Activated CD4-positive, CD25-positive, alpha-beta regulatory T cell treated with anti-CD3 and anti-CD28 coated beads, Interleukin-2, amount 50 U/mL, for 24 hours (primary cell): ENCODE measurements at places on chromosomes 11 and 22.

DNA sequence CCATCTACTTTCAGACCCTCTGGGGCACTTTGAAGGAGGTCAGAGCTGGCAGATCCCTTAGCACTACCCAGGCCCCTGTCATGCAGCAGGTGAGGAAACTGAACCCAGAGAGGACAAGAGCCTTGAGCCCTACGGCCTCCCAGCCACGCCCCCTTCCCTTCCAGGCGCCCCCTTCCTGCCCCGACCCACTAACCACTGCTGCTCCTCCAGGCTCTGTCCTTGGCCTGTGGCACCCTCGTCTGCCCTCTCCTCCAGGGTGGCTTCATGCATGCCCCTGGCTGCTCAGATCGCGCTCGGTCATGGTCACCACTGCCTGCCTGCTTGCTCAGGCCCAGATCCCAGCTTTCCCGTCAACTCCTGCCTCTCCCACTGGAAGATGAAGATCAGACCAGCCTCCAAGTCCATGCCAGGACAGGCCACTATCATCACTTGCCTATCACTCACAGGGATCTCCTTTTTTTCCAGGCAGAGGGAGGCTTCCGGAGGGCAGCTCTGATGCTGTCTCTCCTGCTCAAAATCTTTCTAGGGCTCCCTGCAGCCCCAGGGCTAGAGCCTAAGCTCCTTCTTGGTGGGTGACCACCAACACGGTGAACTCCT is 30.7 kb downstream of the ELFN2 start:
- no peak for ATAC-seq

DNA sequence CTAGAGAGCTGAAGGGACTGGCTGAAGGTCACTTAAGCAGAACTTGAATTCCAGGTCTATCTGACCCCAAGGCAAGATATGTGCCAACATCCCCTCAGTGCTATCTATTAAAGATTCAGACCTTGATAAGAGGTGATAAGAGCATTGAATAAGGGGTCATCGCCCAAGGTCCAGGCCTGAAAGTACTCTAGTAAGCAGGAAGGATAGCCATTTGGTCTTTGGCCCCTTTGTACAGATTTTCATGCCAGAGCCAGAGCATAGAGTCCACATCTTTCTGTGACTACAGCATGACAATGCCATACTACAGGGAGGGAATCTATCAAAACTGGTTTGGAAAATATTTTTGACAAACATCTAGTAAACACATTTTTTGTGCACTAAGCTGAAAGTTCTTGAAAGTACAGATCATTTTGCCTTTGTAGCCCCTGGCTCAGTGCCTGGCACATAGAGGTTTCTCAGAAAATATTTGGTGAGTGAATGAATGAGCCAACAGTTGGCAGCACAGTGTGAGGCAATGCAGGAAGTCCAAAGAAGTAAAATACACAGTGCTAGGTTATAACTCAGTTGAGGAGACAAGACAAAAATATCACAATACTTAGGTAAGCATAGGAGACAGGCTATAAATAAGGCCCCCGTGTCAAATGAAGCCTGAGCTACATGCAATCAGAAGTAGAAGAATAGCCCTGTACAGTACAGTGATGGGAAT is 15.1 kb upstream of the RRAS2 start:
- ATAC-seq = no peak

GRCh38 chr11:35157814-35158700 is 19.1 kb downstream of the CD44 start:
- no peak for ATAC-seq

DNA sequence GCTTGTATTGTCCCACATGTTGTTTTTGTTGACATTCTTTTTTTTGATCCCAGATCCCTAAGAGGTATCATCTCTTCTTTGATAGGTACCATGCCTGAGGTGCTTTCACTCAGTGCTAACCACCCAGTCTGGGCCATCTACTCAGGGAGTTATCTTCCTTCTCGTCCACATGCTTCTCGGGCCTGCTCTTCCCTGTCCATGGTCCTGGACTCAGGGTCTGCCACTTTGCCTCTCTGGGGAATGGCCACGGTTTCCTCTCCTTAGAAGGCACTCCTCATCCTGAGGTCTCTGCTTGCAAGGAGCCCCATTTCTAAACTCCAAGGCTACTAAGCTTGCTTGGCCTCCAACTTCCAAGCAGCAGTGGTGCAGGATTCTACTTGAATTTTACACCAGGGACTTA is 227.0 kb upstream of the NCAM1 start:
- no peak for ATAC-seq

DNA sequence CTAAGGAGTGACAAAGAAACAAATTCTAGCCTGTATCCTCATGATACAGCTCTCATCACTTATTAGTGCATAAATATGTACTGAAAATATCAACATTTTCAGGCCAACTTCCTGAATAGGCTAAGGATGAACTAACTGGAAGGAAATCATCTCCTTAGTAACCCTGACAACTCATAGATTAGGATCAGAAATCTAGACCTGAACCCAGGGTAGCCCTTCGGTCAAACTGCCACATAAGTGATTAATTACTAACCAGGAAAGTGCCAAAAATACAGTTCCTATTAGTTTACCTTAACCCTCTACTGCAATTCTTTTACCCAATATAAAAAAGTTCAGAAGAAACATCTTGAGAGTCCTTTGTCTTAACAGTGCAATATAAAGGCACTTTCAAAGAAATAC is 40.0 kb downstream of the AMBRA1 start:
- ATAC-seq = no peak

- ATAC-seq = no peak
These were observed 131.4 kb downstream of the DCDC1 start for GRCh38 chr11:31237819-31238760.
